ENCODE measurements at places on chromosomes 7 and 10.

- no peak for DNase-seq
Measured at GRCh38 chr10:113891476-113891875, 37.0 kb downstream of the NHLRC2 start.

- no peak for DNase-seq
Measured at GRCh38 chr10:120805014-120805812, 45.9 kb upstream of the WDR11 start.

DNA sequence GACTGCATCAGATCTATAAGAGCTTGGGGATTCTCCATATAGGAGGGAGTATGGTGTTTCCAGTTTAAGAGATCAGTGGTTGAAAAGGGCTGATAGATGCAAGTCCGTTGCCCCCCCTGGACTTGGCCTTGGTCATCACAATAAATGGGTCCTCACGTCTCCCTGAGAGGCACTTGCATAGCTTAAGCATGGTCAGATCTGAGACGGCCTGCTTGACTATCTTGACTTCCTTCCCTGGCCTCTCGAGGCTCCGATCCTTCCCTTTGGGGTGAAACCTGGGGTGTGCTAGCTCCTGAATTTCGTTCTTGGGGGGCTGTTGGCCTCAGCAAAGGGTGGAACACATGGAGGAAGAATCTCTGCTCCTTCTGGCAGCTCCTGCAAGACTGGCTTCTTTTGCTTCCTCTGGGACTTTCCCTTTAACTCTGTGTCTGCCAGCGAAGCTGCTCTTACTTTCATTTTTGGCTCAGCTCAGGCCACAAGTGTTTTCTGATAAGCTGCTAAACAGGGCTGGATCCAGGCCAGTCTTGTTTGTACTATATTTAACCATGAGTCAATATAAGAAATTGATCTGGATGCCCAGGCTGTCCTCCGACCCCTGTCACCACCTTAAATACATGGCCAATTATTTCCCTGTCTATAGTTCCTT lies 11.2 kb upstream of the ZNF485 start:
- no peak for DNase-seq

DNA sequence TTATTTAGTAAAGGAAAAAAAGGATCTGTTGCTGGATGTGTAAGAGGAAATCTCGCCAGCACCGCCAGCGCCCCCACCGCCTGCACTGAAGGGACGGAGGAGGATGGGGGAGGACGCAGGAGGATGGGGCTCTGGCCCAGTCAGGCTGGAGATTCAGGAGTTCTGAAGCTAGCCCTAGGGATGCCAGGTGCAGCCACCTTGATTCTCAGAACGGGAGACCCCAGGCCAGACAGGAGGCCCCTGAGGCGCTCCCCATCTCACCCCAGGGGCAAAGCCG lies 1.3 kb downstream of the CAMK2B start:
- DNase-seq: no peak

DNA sequence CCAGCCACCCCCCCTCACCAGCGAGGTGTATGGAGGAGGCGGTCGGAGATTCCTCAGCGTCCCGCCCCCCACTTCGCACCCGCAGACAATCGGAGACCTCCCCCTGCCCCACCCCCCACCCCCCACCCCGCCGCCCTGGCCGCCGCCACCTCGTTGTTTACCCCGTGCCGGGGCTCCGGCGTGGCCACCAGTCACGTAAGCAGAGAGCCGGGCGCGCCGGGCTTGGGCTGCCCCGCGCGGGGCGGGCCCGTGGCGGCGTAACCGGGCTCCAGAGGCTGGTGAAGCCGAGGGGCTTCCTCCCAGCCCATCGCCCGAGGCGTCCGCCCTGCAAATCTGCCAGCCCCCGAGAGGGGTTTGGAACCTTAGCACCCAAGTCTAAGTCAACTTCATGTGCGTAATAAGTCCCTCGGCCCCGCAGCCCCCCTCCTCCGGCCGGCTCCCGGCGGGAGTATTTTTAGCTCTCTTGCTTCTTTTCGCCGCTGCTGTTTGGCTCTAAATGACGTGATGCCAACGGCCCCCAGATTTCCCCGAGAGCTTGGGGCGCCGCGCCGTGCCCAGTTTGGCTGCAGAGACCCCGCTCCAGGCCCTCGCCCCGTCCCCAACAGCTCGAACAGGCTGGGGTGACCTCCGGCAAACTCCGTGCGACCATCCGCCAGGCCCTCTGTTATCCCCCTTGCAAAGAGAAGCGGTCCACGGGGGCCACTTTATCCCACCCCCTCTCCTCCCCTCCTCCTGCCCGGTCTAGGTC lies 2.7 kb downstream of the MXI1 start:
- DNase-seq: peak; percentile 72

DNA sequence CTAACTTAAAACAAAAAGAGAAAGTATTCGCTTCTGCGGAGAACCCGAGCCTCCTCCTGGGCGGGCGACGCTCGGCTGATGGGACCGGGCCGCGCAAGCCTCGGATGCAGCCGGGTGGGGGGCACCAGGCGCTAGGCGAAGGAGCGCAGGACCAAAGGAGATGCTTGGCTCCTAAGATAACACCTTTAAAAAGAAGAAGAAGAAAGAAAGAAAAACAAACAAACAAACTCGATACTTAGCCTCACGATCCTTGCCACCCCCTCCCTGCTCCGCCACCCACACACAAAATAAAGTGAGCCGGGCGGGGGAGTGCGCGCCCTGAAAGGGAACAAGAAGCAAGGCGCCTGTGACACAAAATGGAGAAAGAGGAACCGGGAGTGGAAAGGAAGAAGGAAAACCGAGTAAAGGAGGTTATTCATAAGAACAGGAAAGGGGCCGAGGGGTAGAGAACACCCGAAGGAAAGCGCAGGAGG lies 34.0 kb upstream of the EBLN1 start:
- peak; percentile 44 for DNase-seq

GRCh38 chr7:98119256-98119918 lies 12.7 kb downstream of the LMTK2 start:
- DNase-seq: no peak

GRCh38 chr7:116180302-116180701 lies 30.0 kb upstream of the TES start:
- no peak for DNase-seq

- DNase-seq: peak; percentile 39
Measured at GRCh38 chr7:106895246-106895864, 30.3 kb downstream of the PIK3CG start.

- no peak for DNase-seq
Measured at GRCh38 chr10:24690961-24691512, 32.6 kb downstream of the ARHGAP21 start.

- no peak for DNase-seq
Measured at GRCh38 chr10:69398466-69398865, 18.3 kb downstream of the TACR2 start.

- no peak for DNase-seq
Measured at GRCh38 chr7:15459018-15459615, 102.7 kb downstream of the AGMO start.

- DNase-seq: no peak
Measured at GRCh38 chr7:106562711-106563366, 98.1 kb downstream of the CCDC71L start.

DNA sequence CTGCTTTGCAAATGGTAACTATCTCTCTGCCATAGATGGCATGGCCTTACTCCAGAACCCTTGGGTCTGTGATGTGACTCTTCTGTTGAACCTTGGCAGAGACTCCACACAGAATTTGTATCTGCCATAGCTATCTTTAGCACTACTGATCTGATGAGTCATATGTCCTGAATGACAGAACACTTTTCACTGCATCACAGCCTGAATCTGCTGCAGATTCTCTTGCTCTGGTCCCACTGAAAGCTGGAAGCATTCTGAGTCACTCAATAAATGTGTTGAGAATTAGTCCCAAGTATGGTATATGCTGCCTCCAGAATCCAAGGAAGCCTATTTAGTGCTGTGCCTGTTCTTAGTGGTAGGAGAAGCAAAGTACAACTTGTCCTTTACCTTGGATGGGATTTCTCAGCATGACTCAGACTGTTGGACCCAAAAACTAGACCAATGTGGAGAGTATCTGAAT lies 39.5 kb upstream of the ANKRD1 start:
- no peak for DNase-seq

GRCh38 chr10:66931340-66931948 lies 5.6 kb downstream of the LRRTM3 start:
- no peak for DNase-seq

GRCh38 chr7:98235901-98236300 lies 16.1 kb downstream of the TECPR1 start:
- no peak for DNase-seq

- DNase-seq: no peak
Measured at GRCh38 chr7:155536451-155536850, 9.9 kb downstream of the CNPY1 start.

GRCh38 chr10:63520500-63521415 lies at the start of gene REEP3:
TSS of gene REEP3 (plus strand) at chr10:63521401. CDS start at chr10:63521546, 145 bp downstream.
- DNase-seq: peak; percentile 78

All from left colon (tissue), 2 donors.